ENCODE measurements at places on chromosomes 16 and 17. TPM values are rescaled to one million over a fixed set of nuclear protein-coding genes. Genes with fewer than 3 reads are reported as not detected.

The MSLN gene
- not detected for total RNA-seq

GRCh38 chr17:6893382-6894205, 62.1 kb upstream of the TEKT1 start:
- DNase-seq = no peak

- peak; percentile 43 for DNase-seq
Measured at GRCh38 chr17:3964203-3965117, at the start of gene ATP2A3. Gene ATP2A3, minus strand, starts transcription at chr17:3964437. Its CDS starts 146 bp downstream, at chr17:3964291.

GRCh38 chr17:65218261-65218660, 81.1 kb downstream of the RGS9 start:
- no peak for DNase-seq

DNA sequence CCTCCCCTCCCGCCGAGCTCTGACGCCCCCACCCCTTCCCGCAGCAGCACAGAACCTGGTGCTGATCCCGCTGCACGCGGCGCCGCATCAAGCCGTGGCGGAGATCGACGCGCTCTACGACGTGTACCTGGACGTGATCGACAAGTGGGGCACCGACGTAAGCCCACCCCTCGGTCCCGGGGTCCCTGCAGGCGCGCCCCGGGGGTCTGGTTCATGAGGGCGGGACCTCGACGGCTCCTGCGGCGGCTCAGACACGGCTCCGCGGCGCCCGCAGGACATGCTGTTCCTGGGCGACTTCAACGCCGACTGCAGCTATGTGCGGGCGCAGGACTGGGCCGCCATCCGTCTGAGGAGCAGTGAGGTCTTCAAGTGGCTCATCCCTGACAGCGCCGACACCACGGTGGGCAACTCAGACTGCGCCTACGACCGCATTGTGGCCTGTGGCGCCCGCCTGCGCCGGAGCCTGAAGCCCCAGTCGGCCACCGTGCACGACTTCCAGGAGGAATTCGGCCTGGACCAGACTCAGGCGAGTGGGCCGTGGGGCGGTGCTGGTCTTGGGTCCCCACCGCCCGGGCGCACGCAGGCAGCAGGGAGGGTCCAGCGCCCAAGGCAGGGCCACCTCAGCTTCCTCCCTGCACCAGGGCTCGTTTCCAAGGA, 1.4 kb downstream of the DNASE1L2 start:
- no peak for DNase-seq

GRCh38 chr16:85872734-85873133, 26.2 kb upstream of the IRF8 start:
- no peak for DNase-seq

- DNase-seq = no peak
Measured at GRCh38 chr16:10635365-10636021, 55.1 kb upstream of the EMP2 start.

- DNase-seq = no peak
Measured at GRCh38 chr16:56195151-56195550, 3.9 kb downstream of the GNAO1 start.

The FBXW10 gene
- total RNA-seq = 0.11 TPM

DNA sequence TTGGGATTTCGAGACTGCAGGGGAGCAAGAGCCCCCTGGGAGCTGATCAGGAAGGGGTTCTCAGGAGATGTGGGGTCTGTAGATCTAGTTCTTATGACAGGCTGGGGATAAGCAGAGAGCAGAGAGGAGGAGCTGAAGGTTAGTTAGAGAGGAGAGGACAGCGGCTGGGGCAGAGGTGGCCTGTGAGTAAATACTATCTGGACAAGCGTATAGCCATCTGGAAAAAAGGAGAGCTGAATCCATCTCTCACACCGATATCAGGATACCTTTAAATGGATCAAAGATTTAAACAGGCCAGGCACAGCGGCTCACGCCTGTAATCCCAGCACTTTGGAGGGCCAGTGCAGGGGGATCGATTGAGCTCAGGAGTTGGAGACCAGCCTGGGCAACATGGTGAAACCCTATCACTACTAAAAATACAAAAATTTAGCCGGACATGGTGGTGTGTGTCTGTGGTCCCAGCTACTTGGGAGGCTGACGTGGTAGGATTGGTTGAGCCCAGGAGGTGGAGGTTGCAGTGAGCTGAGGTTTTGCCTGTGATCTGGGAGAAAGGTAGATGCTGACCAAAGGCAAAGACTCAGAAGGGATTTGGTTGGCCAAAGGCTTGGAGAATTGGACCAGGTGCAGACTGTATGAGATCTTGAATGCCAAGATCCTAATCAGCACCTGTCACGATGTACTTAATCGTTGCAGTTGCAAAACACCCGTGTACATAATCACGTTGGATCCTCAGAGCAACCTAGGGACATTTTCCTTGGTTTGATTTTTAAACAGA, 18.9 kb upstream of the SLC25A19 start:
- DNase-seq = no peak

GRCh38 chr17:49469831-49470810, 25.0 kb upstream of the NGFR start:
- DNase-seq = peak; percentile 44

DNA sequence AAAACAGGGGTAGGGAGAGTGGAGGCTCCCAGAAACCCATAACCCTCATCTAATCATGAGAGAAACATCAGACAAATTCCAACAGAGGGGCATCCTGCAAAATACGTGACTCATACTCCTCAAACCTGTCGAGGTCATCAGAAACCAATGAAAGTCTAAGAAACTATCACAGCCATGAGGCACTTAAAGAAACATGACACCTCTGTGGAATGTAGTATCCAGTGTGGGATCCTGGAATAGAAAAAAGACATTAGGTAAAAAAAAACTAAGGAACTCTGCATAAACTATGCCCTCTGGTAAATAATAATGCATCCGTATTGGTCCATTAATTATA, 16.4 kb downstream of the CDH5 start:
- peak; percentile 58 for DNase-seq

The CLEC19A gene
- not detected for total RNA-seq

The FOXN1 gene
- total RNA-seq = not detected

The NKD1 gene
- total RNA-seq = not detected

GRCh38 chr17:82937411-82938371, 97.9 kb upstream of the ZNF750 start:
- DNase-seq = no peak

DNA sequence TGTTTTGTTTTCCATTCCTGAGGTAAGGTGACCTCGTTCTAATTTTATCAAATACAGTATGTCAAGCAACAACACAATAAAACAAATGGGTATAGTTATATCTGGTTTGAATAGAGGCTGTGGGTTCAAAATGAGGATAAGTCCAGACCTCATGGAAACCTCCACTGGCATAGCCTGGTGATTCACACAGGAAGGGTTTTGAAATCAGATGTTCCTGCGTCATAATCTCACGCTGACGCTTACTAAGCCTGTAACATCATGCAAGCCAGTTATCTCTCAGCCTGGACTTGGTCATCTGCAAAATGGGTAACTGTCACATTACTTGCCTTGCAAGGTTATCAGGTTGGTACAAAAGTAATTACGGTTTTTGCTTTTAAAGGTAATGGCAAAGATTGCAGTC, 1056.3 kb upstream of the EEF2KMT start:
- no peak for DNase-seq

DNA sequence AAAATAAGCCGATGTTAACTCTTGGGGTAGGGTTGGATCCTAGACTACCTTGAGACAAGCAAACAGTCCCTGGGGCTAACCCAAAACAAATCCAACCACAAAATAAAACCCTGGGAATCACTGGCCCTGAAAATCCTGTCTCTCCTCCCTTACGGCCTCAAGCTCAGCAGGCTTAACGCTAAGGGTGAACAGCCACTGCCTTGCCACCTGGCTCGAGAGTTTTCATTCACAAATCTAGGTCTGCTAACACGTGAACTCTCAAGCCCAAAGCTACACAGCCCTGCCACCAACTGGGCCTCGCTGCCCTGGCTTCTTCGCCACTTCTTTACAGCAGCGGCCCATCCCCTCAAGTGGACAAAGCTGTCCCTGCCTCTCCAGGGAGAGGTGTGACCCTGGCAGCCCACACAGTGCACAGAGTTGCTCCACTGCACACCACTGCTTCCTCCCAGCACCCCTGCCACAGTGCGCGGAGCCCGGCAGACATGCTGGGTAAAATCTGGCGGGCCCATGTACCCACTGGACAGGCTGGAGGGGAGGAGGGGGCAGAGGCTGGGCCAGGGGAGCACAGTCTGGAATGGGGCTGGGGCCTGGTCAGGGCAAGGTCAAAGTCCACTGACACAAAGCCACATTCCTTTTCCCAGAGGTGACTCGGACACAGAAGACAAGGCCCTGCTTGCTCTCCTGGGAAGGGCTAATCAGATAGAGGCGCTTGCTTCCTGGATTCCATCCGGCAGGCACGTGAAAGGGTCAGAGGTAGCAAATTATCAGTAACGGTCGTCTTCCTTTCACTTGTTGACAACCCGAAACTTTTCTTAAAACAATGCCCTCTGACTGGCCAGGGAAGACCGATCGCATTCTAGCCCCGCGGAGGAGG, 996 bp downstream of the PCYT2 start:
- DNase-seq = peak; percentile 40

DNA sequence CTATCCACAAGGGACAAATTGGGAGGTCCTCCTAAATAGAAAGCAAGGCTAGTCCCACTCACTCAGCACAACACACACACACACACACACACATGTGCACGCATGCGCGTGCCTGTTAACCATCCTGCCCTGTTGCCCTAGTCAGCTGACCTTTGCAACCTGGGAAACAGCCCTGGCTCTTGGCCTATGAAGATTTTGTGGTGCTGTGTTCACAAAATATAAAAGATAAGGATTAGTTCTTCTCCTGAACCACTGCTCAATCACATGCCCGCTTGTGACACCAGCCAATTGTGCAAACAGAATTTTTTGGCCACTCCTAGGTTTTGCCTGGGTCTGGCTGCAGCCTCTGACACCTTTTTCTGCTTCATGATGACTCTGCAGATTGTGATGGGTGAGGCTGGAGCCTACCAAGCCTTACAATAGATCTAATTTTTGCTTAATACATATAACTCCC, 3.3 kb upstream of the CES1 start:
- DNase-seq = no peak

The SEZ6 gene
- not detected for total RNA-seq

DNA sequence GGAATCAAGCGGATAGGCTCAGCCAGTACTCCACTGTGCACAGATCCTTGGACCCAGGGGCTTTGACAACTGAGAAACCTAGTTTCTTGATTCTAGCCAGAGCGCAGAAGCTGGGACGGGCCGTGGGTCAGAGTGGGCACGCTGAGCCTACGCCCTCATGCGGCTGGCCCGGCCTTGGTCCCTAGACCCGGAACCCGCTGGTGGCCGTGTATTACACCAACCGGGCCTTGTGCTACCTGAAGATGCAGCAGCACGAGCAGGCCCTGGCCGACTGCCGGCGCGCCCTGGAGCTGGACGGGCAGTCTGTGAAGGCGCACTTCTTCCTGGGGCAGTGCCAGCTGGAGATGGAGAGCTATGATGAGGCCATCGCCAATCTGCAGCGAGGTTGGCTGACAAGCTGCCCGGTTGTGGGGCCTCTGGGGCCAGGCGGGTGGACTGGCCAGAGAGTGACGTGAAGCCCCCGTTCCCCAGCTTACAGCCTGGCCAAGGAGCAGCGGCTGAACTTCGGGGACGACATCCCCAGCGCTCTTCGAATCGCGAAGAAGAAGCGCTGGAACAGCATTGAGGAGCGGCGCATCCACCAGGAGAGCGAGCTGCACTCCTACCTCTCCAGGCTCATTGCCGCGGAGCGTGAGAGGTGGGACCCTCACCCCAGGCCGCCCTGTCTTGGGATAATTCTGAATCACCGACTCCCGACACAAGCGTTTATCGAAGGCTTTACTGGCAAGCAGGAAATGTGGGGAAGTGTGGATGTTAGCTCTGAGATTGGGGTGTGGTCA, 946 bp downstream of the STUB1 start:
- DNase-seq = peak; percentile 88

DNA sequence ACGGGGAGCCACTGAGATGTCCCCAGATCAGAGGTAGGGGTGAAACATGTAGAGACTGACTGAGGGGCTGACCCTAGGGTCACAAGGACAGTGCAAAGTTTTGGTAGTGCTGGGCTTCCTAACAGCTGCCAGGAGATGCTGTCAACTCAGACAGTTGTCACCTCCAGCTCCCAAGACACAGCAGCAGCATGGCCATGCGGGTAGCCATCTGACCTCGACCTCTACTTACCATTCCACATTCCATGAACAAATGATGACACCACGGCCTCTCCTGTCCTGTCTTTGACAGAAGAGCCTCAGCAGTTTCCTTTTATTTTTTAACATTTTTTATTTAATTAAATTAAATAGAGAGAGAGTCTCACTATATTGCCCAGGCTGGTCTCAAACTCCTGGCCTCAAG, 65.3 kb upstream of the NFAT5 start:
- no peak for DNase-seq

GRCh38 chr17:68457168-68457538, at the start of gene WIPI1:
Gene WIPI1, minus strand, starts transcription at chr17:68457496. Its CDS starts 75 bp downstream, at chr17:68457421.
- no peak for DNase-seq

DNA sequence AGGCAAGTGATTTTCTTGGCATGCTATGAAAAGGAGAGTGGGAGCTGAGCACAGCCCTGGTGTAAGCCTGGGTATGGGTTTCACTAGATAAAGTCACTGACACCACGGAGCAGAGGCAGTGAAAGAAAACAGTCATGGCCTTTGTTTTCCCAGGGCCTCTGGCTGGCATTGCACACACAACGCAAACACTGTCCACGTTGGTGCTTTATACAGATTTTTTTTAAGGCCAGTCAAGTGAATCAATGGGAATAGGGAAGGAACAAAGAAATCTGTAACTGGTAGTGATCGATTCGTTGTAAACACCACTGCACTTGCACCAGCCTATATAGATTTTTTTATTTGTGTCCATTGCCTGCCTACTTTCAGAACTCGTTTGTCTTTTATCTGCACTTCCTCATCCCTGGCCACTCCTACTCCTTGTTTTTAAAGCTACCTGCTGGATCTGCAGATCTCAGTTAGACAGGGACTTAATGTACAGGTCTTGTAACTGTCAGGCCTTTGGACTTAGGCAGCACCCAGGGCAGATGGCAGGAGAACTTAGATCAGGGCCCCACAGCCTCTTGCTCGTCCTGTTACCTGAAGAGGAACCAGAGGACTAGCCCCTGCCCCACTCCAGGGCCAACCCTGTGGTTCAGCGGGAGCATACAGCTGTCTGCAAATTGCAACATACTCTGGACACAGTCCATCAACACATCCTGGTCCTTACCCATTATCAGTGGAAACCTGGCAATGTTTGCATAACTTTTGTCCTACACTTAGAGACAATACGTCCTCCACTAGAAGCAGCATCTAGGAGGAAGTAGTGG, 10.6 kb upstream of the TMIGD1 start:
- peak; percentile 45 for DNase-seq

The FOXC2 gene
- 0.51 TPM for total RNA-seq

DNA sequence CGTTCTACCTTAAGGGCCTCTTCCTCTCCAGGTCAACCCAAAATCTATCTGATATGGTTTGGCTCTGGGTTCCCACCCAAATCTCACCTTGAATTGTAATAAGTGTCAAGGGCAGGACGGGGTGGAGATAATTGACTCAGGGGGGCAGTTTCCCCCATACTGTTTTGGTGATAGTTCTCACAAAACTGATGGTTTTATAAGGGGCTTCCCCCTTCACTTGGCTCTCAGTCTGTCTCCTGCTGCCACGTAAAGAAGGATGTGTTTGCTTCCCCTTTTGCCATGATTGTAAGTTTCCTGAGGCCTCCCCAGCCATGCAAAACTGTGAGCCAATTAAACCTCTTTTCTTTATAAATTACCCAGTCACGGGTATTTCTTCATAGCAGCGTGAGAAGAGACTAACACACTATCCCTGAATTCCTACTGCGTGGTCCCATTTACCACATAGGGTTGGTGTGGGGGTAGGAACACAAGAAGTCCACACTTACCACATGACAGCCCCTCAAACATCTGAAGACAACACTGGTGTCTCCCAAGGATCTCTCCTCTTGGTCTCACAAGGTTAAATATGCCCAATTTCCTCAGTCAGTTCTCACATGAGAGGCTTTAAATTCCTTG, 8.2 kb downstream of the COTL1 start:
- no peak for DNase-seq

The CDK3 gene
- 1.5 TPM for total RNA-seq

GRCh38 chr17:78133971-78134898, 3.7 kb downstream of the TMC8 start:
- peak; percentile 62 for DNase-seq
